ENCODE measurements at places on chromosomes 2 and 18.

GRCh38 chr18:59208602-59209125 is 11.3 kb upstream of the GRP start:
- no peak for DNase-seq

DNA sequence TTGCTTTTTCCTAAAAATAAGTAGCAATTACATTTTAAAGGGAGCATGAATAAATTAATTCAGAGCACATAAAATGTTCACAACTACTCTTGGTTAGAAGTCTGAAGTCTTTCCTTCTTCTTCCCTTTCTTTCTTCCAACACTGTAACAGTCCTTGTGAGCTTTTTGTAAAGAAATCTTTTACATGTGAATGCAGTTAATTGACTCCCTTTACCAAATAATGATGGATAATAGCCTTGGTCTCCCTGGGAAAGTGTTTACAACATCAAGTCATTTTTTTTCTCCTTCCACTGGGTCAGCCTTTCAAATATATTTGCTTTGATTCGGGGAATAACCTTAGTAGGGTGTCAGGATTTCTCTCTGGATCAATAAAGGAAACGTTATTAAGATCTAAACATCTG is 39.1 kb downstream of the CALCRL start:
- DNase-seq = no peak

DNA sequence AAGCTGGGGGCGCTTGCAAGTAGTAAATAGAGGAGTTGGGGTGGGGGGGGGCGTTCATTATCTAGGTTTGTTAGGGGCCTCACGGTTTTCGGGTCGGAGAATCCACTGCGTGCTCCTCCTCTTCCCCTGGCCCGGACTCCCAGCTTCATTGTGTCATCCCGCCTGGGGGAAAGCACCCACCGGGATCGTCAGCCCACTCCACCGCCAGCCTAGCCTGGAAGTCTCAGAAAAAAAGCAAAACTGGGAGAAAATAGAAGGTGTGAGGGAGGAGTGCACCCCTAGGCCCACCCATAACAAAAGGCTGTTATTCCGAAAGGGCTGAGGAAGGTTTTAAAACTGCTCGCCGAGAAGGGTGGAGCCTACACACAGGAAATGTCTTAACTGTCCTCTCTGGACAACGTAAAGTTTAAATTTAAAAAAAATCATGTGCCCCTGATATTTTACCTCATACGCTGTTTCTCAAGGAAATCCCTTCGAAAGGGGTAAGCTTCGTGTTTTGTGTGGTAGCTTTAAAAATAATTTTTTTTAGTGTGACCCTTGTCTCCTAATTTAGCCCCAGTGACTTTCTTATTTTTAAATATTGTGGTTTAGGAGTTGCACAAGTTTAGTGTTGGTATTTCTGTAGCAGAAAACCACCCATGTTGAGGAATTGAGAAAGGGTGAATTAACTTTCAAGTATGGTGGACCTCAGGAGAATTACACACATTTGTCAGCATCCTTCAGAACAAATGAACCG is 104.2 kb downstream of the SPTBN1 start:
- no peak for DNase-seq

DNA sequence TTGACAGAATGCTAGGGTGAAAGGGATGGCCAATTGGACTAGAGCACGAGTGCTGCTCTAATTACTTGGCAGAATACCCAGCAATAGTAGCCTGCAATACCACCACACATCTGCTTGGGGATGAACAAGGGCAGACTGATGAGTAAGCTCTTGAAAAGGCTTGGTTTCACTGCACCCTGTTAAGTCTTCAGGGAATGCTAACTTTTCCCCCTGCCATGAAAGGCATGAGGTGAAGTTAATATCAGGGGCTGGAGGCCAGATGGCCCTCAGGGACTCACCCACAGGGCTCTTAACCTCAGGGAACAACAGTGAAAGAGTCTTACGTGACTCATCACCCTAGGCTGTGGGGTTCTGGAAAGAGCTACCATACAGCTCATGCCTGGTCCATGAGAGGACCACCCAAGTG is 51.7 kb upstream of the MYL1 start:
- no peak for DNase-seq

DNA sequence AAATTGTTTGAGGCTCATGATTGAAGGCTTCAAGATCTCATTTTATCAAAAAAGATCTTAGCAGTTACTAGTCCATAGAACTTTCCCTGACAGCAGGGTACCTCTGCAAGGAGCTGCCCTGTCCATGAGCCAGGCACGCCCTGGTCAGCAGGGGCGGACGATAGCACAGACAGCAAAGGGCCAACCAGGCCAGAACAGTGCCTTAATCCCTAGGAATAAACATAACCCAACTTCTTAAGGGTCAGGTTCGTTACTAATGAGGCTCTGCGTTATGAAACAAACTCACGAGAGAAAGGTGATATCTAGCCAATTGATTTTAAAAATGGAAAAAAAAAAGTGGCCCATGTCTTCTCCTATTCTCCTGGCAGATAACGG is 59.2 kb downstream of the BCL2 start:
- DNase-seq = no peak

DNA sequence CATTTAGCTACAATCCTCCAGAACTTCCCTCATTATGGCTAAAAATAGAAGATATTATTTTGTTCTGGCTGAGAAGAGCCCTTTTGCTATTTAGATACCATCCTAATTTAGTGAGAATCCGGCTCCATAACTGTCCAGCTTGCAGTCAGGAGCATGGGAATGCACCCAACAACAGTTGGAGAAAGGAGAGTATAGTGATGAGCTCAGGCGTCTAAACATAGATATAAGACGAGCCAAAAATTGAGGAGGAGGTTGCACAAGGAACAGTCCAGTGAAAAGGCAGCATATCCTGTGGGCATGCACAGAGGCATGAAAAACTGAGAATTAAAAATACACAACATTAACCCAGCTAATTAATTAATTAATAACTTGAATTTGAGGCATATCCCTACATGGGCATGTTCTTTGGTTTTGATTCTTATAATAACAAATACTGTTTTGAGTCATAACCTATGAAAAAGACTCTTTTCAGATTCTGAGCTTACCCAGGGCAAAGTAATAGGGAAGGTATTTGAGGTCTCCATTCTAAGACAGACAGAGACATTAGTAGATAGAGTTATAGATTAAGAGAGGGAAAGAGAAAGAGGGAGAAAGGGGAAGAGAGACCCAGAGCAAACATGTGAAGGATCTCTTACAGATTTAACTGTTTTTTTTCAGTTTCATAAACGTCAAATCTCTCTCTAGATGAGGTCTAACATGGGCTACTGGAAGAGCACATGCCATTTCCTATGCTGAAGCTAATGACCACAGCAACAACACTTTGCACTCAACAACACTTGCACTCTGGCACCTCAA is 311.2 kb downstream of the OSR1 start:
- DNase-seq = no peak

- DNase-seq = no peak
Observed at GRCh38 chr2:12110074-12110473, 363.6 kb downstream of the LPIN1 start.

DNA sequence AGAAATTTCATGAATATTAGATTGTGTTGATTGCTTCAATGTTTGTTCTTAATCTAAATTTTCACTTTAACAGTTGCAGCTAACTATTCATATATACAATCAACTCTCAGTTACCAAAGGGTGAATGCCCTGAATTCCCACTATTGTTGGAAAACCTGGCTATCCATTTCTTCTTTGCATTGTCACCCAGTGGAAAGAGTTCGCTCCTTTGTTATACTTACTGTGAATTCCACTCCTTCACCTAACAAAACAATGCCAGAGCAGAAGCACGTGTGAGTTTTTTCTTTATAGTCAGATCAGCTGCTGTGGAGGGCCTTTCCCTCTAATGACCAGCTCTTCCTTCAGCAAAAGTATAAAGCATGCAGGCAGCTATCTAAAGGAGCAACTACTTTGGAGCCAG is 409.2 kb upstream of the NRP2 start:
- DNase-seq = no peak

Data from stimulated activated CD8-positive, alpha-beta memory T cell treated with anti-CD3 and anti-CD28 coated beads, Interleukin-2, amount 100 ng/mL, for 1 hour (primary cell).